AG08396 (cell line): ENCODE measurements at places on chromosomes 4 and X.
A peak's percentile ranks its signal among the peaks of the same experiment; 100 is the strongest.

GRCh38 chr4:9953089-9953488, 68.2 kb downstream of the SLC2A9 start:
- no peak for DNase-seq

DNA sequence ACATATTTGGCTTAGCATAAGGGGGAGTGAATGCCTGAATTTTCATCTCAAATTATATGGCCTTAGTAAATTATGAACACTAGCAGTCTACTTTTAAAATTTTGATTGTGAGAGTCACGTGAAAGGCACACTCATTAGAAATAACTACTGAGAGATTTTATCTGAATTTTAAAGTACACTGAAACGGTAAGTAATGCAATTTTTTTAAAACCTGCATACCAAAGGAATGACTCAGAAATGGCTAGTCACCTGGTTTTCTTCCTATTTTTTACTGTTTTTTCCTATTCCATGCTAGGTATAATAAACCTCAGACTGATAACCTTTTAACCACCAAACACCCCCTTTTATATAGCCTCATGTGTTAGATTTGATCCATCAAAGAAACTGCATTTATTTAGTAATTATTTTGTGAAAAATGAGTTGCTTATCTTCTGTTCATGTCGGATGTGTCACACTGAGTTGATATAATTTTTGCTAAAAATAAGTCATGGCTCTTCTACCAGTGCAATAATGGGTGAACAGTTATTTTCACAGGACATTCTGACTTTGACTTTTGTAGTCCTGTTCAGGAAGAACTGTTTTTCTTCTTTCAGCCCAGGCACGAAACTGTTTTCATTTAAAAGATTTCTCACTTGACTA, 40.4 kb downstream of the CPEB2 start:
- no peak for DNase-seq

DNA sequence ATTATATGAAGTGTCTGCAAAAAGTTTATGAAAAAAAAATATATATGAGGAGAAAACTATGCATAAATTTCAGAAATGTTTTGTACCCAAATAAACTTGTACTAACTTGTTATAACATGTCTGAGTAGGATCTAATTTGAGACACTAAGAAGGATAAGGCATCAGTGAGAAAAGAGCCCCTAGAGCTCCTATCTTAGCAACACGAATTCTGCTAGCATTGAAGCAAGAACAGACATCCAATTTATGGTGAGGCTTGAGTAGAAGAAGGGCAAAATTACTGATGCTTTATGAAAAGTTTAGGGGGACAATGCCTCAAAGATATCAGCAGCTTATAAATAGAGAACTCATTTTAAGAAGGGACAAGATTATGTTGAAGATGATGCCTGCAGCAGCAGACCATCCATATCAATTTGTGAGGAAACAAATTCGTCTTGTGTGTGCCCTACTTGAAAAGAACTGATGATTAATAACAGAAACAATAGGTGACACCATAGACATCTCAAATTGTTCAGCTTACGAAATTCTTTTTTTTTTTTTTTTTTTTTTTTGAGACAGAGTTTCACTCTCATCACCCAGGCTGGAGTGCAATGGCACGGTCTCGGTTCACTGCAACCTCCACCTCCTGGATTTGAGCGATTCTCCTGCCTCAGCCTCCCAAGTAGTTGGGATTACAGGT, 35.7 kb upstream of the ADAM29 start:
- DNase-seq: no peak

GRCh38 chr4:92646826-92647225, 343.1 kb downstream of the GRID2 start:
- DNase-seq: no peak

- no peak for DNase-seq
Measured at GRCh38 chr4:20126906-20127305, 124.8 kb upstream of the SLIT2 start.

DNA sequence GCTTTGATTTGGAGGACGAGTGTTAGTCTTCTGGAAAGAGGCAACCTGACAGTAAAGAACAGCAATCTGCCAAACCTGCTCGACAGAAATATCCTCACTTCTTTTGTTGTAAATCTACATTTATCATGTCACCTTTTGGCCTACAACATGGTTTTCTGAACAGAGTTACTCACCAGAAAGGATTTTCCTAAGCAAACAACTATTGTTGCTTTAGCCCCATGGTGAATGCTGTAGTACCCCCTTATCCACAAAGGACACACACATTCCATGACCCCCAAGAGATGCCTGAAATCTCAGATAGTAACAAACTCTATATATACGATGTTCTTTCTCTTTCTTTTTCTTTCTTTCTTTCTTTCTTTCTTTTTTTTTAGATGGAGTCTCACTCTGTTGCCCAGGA, 42.7 kb downstream of the TMEM150C start:
- DNase-seq: no peak

DNA sequence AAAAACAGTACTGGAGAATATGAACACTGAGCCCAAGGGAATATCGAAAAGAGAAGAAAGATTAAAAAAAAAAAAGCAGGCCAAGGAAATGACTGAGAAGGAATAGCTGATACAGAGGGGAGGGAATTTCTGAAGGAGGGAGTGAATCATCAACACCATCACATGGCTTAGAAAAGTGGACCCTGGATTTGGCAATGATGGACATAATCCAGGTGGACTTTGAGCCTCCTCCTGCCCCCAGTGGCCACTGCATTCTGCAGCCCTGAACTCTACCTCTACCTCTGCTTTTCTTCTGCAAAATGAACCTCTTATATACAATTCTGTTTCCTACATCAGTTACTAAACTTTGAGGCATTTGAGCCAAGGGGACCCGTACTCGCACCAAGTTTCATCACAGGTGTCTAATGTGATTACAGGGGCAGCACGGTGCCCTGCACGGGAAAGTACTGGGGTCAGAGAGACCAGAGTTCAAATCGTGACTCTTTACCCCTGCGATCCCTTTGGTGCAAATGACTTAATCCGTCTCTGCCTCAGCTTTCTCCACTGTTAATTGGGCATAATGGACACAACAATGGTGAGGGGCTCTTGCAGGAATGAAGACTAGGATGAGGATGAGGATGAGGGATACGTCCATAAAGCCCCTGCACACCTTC, 1.1 kb downstream of the OCIAD2 start:
- peak; percentile 35 for DNase-seq

DNA sequence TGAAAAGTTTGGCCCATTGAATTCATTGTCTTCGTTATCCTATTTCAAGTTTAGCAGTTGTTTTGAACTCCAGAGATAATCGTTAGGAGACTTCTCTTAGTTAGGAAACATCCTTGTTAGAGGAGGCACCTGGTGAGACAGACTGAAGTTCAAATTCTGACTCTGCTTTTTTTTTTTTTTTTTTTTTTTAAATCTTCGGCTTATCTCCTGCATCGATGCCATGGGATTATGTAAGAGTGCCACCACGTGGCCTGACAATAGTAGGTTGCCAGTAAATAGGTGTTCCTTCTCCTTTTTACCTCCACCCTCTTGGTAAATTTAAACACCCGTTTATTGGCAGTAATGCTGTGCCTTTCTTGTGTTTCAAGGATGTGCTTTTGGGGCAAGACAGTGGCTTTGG, 149.3 kb downstream of the SOWAHB start:
- no peak for DNase-seq

GRCh38 chr4:144421839-144422565, 224.0 kb upstream of the HHIP start:
- DNase-seq: no peak

- DNase-seq: no peak
Measured at GRCh38 chrX:29257521-29257920, 670.3 kb downstream of the IL1RAPL1 start.

DNA sequence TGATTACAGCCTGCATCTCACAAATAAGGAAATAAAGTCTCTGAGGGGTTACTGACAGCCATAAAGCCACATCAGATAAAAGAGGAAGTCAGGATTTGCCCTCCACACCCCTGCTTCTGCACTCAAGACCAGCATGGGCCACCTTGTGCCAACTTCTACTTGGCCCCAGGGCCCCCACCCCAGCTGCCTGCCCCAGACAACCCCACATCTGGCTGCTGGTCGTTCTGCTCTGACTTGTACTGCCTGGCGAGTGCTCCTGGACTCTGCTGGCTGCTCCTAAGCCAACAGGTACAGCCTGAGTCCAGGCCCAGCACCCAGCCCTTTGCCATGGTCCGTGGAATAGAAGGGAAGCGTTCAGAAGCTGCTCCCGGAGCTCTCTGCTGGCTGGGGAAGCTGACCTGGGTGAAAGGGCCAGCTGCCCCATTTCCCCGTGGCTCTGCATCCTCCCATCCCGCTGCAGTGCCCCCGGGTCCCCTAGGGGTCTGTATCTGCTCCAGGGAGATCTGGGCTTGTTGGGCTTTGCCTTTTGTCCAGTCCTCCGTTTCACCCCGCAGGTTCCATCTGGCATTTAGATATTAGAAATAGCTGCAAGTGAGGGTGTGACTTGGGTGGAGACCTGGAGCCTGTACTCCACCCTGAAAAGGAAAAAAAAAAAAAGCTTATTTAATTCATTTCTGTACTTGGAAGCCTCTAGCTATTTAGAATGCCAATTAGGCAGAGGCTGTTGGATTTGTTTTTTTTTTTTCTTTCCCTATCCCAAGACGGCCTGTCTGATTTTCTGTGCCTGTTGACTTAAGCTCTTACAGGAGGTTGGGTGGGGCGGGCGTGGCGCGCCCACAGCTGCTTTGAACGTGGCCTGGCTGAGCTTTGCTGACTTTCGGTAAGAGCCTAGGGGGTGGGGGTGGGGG, 194.7 kb downstream of the PTTG2 start:
- no peak for DNase-seq

GRCh38 chr4:21476757-21477156, 471.8 kb downstream of the KCNIP4 start:
- DNase-seq: no peak

- DNase-seq: no peak
Measured at GRCh38 chr4:46852800-46853199, 56.2 kb downstream of the COX7B2 start.

GRCh38 chr4:69800599-69800998, 40.2 kb upstream of the SULT1B1 start:
- no peak for DNase-seq

GRCh38 chr4:39051492-39051891, 10.5 kb upstream of the KLHL5 start:
- DNase-seq: no peak

DNA sequence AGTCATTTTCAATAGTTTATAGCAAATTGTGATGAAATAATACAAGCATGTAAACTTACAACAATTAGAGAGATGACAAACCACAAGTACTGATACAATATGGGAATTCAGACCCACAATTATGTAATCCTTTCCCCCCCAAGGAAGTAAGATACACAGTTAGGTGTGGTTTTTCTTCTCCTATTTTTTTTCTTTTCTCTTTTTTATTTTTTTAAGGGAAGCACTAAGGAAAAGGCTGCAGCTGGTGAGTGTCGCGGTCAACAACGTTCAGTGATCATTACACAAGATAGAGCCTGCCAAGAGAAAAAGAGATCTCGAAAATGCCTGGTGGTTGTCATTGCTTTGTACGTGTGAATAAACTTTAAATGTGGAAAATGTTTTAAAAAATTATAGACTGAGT, 9.8 kb downstream of the NDNF start:
- no peak for DNase-seq

DNA sequence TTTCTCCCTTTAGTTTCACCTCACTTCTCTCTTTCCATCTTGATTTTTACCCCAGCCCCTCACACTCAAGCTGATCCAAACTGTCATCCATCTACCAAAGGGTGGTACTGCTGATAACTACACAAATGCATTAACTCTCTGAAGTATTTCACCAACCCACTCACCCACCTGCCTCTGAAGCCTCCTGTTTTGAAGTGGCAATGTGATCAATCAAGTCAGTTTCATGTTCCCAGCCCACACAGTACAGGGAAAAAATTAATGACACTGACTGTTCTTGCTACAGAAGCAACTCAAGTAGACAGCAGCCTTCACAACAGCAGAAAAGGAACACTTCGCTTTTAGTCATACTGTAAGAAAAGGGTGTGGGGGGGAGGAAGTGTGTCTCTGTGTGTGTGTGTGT, 183.0 kb upstream of the NOCT start:
- no peak for DNase-seq

DNA sequence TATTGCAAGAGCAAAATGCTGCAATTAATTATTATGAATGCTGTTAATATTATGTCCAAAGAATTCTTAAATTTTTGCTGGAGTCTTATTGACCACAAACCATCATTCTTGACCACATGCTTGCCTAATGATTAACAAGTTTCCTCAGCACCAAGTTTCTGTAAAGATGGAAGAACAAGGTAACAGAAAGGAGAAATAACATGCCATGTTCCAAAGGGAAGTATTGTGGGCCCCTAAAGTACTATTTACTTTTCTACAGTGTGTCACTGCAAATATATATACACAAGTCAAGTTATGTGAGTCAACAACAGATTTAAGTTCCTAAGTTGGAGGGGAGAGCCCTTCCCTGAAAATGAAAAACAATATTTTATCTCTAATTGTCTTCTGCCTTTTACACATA, 20.6 kb downstream of the FAM47E start:
- no peak for DNase-seq

- DNase-seq: no peak
Measured at GRCh38 chr4:161260819-161261218, 903.0 kb downstream of the FSTL5 start.

- peak; percentile 18 for DNase-seq
Measured at GRCh38 chrX:38192007-38192810, 28.5 kb downstream of the SRPX start.

DNA sequence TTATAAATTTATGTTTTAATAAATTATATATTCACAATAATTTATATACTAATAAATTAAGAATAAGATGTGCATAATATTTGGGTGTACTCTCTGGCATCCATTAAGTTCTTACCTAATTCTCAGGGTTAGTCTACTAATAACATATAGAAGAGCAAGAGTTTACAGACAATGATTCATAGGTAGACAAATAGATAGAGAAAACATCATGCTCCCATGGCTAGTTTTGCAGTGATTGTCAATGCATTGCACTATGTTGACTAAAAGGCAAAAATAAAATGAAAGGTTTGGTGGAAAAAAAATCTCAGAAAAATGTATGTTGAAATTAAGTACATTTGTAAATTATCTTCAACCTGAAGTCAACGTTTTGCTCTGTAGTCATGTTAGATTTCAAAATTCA, 606.0 kb downstream of the KCTD8 start:
- DNase-seq: no peak

DNA sequence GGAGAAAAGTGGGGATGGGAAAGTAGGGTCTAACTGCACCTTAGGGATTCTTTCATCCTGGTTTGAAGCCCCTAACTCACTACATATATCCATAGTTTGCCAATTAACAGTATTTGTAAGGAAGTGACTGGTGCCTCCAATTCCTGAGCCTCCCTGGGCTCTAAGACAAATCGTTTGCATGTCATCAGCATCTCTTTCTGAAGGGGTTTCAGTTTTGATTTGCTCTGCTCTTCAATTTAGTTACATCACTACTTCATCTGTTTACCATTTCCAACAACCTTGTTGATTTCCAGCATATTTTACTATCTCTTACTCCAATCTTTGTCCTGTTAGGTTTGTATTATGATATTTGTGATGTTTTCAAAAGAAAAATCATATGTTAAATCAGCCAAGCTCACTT, 15.5 kb upstream of the DDX60 start:
- DNase-seq: no peak
